Stimulated activated CD8-positive, alpha-beta memory T cell treated with anti-CD3 and anti-CD28 coated beads, Interleukin-7, amount 100 ng/mL, for 24 hours (primary cell): ENCODE measurements at places on chromosomes 7 and 10.

DNA sequence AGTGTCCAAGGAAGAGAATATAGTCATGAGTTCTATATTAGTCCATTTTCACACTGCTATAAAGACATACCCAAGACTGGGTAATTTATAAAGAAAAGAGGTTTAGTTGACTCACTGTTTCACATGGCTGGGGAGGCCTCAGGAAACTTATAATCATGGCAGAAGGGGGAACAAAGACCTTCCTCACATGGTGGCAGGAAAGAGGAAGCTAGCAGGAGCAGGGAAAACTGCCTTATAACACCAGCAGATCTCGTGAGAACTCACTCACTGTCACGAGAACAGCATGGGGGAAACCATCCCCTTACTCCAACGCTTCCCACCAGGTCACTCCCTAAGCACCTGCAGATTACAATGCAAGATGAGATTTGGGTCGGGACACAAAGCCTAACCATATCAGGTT is 139.0 kb upstream of the ZNF438 start:
- no peak for DNase-seq

GRCh38 chr7:5094641-5095040 is 49.0 kb downstream of the RBAK start:
- DNase-seq: no peak

DNA sequence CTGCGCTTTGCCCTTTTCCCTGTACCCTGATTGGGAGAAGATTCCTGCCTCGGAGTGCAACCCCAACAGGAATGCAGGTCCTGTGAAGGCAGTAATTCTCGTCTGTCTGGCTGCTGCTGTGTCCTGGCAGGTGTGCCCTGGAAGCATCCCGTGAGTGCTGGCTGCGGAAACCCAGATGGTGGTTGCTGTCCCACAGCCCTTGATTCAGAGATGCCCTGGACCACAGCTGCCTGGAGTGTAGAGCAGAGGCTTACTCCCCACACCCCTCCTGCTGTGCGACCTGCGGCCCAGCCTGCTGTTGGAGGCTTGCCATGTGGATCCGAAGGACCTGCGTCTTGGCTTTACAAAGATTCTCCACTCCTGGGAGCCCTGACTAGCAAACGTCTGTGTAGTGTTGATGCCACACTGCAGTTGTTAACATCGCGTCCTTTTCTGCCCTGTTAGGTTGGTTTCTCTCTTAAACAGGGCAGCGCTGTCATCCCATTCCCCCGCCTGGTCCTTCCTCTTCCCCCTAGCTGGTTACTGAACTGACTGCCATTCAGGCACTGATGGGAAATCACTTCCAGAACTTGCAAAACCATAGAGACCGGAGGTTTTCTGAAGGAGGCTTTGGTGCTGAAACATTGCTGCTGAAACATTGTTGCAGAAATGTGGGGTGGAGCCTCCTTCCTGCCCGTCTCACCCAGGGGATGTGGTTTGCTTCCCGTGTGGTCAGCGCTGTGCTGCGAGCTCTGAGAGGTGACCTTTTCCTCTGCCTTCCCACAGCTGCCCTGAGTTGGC is 53.3 kb downstream of the DNAJB6 start:
- DNase-seq: no peak

- DNase-seq: no peak
Measured at GRCh38 chr10:106897719-106898118, 266.8 kb downstream of the SORCS1 start.

DNA sequence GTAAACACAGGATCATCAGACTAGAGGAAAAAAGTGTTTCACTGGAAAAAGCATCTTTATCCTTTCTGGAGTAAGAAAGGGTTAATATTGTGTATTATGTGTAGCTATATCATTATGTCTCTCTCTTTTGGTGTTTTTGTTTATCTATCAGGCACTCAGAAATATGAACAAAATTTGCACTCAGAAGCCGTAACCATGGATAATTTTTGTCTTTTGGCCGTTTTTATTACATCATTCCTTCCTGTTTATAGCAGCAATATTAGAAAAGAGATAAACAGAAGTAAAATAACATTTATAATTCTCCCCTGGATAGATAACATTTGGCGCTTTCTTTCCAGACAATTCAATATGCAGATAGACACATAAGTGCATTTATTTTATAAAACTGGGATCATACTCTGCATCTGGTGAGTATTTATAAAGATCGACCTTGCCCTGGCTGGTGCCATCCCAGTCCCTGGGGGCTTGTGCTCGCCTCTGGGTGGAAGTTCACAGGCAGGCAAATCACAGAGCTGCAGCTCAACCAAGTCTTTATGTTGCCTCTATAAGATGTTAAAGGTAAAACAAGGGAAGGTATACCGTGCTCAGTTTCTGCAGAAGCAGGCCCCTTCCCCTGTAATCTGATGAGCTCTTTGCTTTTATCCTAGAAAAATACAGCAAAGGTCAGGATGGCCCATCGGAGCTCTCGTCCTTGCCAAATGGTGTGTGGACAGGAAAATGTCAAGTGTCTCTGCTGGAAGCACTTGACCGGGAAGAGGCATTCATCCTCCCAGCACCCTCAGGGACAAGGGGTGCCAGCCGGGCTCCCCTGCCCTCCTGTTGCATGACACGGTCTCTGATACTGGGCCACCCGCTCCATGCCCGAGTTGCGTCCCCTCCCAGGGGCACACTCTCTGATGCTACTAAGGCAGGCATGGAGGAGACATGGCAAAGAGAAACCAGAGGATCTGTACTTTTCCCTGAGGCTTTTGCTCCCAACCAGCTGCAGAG is 43.9 kb downstream of the PYROXD2 start:
- no peak for DNase-seq

GRCh38 chr7:80763289-80763688 is 124.8 kb downstream of the CD36 start:
- DNase-seq: no peak

- DNase-seq: no peak
Measured at GRCh38 chr7:7576344-7576743, 9.7 kb downstream of the MIOS start.

DNA sequence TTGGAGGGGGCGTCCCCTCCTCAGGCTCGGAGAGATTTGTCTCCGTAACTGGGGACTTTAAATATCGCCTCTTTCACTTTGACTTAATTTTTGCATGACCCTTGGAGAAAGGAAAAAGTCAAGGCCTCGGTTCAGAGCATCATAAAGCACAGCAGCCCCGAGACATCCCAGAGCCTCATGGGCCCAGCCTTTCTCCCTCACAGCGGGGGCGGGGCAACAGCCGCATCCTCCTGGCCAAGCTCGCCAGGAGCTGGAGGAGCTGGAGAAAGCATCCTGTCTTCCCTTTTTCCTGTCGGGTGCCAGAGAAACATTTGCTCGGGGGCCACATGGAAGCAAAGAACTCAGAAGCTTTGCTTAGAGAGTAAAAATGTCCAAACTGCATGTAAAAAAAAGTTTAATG is 43.6 kb upstream of the DPYSL4 start:
- no peak for DNase-seq

DNA sequence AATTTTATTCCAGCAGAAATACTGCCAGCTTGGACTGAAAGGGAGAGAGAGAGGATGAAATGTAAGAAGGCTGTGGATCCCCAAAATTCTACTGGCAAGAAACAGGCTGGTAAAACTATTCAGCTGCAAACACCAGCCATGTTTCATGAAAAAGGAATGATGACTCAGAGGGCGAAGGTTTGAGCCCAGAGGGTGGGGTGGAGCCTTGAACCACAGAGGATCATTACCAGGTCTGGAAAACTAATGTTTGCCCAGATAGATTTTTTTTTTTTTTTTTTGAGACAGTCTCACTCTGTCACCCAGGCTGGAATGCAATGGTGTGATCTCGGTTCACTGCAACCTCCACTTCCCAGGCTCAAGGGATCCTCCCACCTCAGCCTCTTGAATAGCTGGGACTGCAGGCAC is 41.7 kb upstream of the NRF1 start:
- DNase-seq: no peak

DNA sequence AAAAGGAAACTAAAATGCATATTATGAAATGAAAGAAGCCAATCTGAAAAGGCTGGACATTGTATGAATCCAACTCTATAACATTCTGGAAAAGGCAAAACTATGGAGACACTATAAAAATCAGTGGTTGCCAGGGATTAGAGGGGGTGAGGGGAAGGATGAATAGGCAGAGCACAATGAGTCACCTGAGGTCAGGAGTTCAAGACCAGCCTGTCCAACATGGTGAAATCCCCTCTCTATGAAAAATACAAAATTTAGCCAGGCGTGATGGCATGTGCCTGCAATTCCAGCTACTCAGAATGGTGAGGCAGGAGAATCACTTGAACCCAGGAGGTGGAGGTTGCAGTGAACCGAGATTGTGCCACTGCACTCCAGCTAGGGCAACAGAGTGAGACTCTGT is 324.8 kb upstream of the PHYHIPL start:
- no peak for DNase-seq

- DNase-seq: no peak
Measured at GRCh38 chr7:37000511-37000910, 276.2 kb upstream of the AOAH start.
